Esophagus muscularis mucosa (tissue), 4 donors: ENCODE measurements at places on chromosomes 11 and 22. TPM values are rescaled to one million over a fixed set of nuclear protein-coding genes. Genes with fewer than 3 reads are reported as not detected.

DNA sequence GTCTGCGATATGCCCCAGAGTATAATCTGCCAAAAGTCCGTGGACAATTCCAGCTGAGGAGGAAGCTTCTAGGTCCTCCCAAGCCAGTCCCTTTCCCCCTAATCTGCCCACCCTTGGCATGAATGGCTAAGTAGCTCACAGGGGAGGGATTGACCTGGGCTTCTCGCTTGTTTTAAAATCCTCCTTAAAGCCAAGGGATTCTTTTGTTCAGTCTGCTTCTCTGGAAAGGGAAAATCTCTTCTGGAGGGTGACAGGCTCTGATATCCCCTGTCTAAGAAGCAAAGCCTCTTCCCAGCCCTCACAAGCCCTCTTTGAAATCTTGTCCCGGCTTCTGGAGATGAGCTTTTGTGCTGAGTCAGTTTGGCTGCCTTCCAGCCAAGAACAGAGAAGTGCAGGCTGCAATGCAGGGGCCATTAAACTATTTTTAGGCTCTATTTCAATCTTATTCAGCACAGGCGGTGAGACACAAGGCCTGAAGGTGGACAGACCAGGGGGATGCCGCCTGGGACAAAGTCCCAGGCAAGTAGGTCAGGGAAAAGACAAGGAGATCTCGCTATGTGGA, 23.9 kb downstream of the NEFH start:
- DNase-seq: no peak

GRCh38 chr11:37502202-37502601, 904.2 kb upstream of the RAG2 start:
- DNase-seq: no peak

DNA sequence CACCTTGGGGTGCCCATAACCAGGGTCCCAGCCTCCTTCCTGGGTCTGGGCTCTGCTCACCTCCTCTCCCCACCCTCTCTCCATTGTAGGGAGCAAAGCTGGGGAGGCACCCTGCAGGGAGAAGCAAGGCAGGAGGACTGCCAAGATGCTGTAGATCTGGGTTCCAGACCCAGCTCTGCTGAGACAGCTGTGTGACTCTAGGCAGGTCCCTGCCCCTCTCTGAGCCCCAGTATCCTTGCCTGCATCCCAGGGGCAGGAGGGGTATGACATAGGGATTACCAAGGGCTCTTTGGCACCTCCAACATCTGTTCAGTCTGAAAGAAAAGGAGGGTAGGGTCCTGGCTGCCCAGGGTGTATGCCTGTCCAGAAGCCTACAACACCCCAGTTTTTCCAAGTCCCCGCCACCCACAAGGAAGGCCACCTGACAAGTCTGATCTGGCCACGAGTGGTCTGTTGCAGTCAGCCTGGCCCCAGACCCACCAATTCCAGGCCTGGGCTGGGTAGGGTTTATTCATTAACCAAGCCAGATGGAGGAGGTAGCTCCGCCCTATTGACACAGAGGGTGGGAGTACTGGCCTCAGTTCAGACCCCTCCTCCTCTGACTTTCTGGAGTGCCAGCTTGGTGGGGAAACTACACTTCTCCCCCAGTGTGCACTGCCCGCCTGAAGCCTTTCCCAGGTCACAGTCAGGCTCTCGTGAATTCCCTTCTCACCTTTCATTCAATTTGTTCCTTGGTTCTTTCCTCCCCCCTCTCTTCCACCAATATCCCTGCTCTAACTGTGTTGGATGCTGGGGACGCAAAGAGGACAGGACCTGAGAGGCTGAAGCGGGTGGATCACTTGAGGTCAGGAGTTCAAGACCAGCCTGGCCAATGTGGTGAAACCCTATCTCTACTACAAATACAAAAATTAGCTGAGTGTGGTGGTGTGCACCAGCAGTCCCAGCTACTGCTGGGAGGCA, 15.0 kb downstream of the STARD10 start:
- no peak for DNase-seq

- DNase-seq: no peak
Observed at GRCh38 chr22:19841641-19842392, 12.9 kb downstream of the GNB1L start.

- DNase-seq: no peak
Observed at GRCh38 chr22:38608992-38609750, 39.2 kb upstream of the DMC1 start.

GRCh38 chr11:79375818-79376550, 64.8 kb downstream of the TENM4 start:
- no peak for DNase-seq

DNA sequence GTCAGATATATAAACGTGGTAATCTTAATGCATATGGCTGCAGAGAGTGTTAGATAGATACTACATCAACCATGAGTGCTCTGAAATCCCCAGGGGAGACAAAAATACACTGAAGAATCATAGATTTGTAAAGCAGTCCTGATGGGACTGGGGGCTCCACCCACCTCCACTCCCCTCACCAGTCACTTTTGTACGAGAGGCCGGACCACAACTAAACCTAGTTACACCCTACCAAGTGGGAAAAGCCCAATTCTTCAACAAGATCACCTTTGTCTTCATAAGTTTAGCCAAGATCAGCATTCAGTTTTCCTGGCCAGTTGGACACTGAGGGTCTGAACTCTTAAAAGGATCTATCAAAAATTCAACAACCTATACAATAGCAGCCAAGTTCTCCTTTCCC, 1.5 kb downstream of the SF1 start:
- no peak for DNase-seq

- DNase-seq: no peak
Observed at GRCh38 chr11:1127664-1128162, 30.0 kb upstream of the MUC5AC start.

DNA sequence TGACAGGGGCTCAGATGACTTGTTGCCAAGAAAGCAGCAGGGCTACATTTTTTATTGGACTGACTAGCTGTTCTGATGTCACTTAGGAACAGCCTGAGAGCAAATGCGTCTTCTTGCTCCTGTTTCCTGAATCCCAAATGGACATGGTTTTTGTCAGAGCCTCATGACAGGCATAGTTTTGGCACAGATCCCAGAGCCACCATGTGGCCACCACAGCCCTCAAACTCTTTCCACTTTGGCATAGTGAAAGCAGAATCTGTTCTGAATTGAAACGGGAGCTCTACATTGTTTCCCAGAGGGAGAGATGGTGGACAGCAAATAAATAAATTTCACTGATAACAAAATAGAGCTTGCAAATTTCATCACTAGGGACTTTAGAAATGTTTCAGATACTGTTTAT, 222.2 kb downstream of the C11orf87 start:
- no peak for DNase-seq

DNA sequence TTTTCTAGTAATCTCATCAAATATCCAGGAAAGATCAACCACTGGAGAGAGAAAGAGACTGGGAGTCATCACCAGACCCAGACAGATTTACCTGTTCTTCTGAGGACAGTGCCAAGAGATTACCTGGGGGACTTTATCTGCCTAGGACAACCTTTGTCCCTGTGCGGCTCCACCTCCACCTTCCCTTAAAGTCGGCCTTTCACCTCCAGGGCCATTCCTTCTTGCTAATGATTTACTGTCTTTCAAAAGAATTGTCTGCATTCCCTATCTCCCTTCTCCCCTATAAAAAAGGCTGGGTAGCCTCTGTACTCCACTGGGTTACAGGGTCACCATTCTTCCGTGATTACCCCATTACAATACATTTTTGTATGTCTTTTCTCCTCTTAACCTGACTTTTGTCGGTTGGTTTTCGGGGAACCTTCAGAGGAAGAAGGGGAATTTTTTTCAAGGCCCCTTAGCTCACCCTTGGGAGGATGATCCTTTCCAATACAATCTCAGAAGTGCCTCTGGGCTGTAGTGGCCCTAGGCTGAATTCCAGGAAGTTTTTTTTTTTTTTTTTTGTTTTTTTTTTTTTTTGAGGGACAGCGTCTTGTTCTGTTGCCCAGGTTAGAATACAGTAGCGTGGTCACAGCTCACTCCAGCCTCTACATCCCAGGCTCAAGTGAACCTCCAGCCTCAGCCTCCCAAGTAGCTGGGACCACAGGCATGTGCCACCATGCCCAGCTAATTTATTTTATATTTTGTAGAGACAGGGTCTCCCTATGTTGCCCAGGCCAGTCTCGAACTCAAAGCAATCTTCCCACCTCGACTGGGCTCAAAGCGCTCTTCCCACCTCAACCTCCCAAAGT, 1.5 kb upstream of the HMOX1 start:
- DNase-seq: no peak

GRCh38 chr11:57163160-57163868, 18.4 kb upstream of the LRRC55 start:
- DNase-seq: no peak

DNA sequence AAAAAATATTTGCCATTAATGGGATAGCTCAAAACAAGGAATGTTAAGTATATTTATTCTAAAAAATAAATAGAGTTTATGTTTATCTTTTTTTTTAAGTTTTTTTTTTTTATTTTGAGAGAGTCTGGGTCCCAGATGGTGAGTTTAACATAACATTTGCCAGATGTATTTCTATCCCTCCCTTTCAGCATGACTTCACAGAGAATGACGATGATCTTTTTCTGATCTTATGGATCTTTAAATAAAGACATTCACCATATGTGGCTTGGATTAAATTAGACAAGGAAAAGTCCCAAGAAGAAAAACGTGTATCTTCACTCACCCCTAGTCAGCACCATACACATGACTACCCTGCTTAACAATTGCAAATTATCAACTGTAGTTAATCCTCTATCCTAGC, 839.8 kb upstream of the CNTN5 start:
- no peak for DNase-seq

DNA sequence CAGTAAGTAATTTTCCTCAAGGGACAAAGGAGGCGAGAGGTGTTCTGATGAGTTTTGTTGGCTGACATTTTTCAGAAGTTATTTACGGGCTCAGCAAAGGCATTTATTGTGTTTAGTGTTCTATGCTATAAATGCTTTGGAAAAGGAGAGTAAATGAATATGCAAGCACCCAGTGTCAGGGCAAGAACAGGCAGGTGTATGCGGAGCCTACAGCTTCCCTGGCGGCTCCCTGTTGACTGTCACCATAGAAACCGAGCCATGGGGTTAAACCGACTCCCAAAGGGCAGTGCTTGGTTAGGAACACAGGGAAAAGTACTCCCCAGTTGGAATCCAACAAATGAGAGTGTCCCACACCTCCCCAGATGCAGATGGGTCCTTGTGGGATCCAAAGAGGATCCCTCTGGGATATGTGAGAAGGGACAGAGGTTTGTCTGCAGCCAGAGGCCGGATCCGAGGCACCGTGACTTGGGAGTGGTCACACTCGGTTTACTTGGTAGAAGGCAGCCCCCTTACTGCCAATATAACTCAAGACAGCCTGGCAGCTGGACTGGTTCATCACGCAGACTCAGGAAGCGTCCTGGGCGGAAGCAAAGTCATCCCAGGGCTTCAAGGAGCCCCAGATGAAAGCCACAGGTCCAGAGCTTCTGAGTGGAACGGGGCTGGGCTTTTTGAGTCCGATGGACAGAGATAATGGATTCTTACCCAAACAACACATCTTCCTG, 329.7 kb downstream of the CTTN start:
- DNase-seq: no peak

DNA sequence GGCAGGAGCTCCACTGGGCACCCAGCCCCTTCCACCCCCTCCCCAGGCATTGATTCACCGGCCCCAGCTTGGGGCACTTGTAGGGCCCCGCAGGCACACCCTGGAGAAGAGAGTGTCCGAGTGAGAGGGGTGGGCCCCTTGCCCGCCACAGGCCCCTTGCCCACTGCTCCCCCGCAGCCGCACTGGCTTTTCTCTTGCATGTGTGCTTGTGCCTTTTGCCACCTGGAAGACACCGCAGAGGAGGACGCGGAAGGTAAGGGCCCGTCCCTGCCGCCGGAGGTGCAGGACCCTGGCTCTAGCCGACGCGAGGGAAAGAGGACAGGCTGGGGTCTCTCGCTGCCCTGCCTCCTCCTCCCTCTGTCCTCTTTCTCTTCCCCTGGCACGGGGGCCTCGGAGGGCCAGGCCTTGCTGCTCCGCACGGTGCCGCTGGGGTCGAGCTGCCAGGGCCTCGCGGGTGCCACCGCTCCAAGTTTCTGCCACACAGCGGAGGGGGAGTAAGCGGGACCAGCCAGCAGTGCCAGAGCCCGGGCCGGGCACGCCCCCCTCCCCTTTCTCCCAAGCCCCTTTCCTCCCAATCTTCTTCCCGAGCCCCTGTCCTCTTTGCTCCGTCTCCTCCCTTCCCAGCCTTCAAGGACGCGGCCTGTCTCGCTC, 9.5 kb downstream of the TNNT3 start:
- DNase-seq: no peak

DNA sequence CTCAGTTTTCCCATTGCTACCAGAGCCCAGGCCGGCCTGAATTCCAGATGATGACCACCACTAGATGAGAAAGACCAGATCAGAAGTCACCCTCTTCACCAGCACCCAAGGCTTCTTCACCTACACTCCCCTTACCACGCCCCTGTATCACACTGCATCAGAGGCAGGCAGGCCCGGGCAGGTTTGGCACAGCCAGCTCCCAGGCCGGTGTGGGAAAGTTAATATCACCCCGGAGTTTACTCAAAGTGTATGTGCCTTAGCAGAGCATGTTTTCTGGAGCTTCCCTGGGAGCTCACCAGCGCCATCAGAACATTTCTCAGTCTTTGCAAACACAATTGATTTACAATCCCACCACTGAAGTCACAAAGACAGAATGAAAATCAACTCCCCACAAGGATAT, 47.5 kb upstream of the POU2AF1 start:
- DNase-seq: no peak

GRCh38 chr11:134034496-134035381, 34.1 kb upstream of the JAM3 start:
- no peak for DNase-seq

DNA sequence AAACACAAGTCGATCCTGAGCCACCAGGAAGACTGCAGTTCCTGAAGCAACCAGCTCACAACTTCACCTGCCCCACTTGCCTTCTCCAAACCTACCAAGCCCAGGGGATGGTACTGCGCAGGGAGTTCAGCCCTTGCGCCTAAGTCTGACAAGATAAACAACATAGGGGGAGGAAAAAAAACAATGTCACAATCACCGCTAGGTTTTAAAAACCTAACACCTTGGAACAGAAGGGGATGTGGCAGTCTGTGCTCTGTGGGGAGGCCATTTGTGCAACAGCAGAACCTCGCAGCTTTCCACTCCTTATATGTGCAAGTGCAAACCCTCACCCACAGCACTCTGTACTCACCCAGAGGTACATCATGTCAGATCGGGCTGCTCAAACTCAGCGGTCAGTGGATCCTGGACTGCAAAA, 134.2 kb downstream of the RBFOX2 start:
- DNase-seq: no peak

GRCh38 chr11:13368041-13368446, 90.5 kb downstream of the BMAL1 start:
- no peak for DNase-seq

LYVE1 gene
- total RNA-seq: 59.5 TPM

CALCA gene
- total RNA-seq: not detected

SPECC1L gene
- total RNA-seq: 75.6 TPM
